Umbilical cord (tissue), 2 donors: ENCODE measurements at places on chromosomes 6 and 20. TPM values are rescaled to one million over a fixed set of nuclear protein-coding genes. Genes with fewer than 3 reads are reported as not detected.
A peak's percentile ranks its signal among the peaks of the same experiment; 100 is the strongest.

GRCh38 chr6:27495386-27496135, 22.7 kb upstream of the ZNF184 start:
- peak; percentile 58 for DNase-seq

DNA sequence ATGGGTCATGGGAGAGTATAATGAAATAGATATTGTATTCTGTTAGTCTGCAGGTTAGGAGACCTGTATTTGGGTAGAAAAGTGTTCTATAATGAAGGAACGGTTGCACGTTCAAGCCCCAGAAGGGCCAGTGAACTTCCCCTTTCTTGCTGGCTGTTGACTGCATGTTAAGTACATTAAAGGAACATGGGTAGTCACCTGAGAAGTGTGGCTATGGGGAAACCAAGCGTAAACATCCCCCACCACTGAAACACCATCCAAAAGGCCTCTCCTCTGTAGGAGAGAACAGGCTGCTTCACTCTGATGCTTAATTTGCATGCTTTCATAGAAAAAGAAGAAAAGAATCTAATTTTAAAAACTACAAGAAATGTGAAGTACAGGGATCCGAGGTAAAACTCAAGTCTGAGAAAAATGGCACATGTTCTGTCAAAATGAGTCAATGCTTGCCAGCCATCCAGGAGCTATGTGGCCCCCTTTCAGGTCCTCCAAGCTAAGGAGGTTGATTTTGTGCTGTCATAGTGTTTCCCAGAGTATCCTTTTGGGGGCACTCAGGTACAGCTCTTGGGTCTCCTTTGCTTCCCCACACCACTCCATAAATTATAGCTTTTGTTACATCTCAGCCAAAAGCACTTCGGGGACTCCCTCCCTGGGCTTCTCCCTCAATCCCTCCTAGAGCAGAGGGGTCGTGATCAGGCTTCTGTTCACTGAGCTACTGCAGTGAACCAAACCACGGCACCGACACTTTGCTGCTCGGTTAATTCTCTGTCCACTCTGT, 283.7 kb upstream of the AGPAT4 start:
- DNase-seq, result no peak

DNA sequence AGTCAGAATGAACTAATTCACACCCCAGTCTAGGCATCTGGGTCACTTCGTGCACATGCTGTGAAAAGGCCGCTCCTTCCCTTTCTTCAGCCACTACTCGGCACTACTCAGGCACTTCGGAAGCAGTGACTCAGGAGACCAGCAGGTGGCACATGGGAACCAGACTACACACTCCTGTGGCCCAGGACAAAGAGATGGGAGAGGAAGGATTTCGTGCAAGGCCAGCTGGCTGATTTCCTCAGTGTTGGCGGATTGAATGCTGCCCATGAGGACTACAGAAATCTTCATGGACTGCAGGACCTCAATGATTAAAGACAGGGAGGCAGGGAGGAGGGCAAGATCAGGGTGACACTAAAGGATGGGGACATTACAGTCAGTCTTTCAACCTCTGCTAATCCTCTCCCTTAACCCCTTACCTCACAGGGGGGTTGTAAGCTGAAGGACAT, 117.8 kb upstream of the SPACA1 start:
- peak; percentile 91 for DNase-seq

- peak; percentile 22 for DNase-seq
These were observed 873.5 kb downstream of the EPHA7 start for GRCh38 chr6:92545861-92546260.

GRCh38 chr20:21031666-21032065, 74.5 kb downstream of the LINC00237 start:
- DNase-seq, result no peak

DNA sequence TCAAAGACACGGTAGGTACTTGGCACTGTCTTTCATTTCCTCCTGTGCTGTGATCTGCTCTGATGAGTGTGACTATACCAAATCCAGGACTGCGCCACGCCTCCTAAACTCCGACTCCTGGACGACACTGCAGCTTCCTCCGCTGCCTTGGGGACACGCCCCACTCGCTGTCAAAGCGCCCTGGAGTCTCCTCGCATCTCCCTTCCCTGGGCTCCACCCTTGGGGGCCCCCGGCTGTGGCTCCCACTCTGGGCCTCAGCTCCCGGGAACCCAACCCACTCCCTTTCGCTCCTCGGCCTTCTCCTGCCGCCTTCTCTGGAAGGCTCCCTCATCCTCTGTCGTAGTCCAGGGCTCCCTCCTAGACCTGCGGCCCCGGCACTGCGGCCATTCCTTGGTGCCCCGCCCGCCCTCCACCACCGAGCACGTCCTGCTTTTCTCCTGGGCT, 61.2 kb downstream of the RSPH3 start:
- peak; percentile 72 for DNase-seq

GRCh38 chr6:83948851-83949250, 84.7 kb upstream of the MRAP2 start:
- DNase-seq, result no peak

DNA sequence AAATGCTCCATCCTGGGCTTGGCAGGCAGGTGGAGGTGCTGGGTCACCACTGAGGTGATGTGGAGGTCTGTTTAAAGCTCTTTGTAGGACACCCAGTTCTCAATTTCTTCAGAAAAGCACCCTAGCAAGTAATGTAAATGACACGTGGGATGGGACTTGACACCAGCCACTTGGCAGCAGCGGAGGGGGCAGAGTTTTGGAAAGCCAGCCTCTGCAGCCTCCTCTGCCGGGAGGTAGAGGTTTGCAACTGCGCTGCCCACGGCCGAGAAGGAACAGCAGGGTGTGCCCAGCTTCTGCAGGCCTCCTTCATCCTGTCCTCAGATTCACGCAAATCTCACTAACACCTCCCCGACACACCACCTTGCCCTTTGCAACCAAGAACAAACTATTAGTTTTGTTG, 77.3 kb downstream of the RAMACL start:
- DNase-seq, result no peak

DNA sequence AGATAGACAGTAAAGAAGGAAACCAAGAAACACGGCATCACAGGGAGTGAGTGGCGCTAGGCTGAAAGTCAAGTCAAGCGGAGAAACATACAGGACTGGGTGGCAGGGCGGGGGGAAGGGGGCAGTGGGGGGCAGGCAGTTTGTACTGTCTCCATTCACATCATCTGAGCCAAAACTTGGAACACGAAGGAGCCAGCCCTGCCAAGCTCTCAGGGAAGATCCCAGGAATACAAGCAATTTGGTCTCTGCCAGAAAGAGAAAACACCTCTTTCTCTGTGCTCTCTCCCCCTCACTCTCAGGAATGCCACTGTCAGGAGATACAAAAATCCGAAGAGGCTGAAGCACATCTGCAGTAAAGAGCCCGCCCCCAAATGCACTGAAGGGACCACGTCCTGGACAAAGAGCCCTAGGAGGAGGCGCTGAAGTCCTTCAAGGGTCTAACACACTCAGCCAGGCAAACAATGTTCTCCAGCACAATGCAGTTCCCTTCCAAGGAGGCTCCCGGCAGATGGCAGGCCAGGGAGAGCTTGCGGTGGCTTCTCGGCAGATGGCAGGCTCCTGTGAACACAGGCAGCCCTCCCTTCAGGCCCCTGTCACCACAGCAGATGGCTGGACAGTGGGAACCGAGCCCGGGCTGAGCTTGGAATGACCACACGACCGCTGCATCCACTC, 90.0 kb downstream of the ATP9A start:
- DNase-seq, result no peak

DNA sequence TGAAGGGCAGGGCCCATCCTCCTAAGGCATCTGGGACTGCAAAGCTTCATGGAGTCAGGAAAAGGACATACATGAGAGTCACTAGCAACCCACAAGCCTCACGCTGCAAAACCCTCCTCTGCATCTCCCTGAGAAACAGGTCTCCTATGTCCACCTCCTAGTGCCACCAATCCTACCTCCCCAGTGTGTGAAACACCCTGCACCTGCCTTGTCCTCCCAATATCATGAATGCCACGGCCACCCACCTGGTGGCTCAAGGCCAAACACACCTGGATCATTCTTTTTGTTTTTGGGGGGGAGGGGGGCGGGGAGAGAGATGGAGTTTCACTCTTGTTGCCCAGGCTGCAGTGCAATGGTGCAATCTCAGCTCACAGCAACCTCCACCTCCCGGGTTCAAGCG, 90.5 kb downstream of the ZMYND8 start:
- no peak for DNase-seq

DNA sequence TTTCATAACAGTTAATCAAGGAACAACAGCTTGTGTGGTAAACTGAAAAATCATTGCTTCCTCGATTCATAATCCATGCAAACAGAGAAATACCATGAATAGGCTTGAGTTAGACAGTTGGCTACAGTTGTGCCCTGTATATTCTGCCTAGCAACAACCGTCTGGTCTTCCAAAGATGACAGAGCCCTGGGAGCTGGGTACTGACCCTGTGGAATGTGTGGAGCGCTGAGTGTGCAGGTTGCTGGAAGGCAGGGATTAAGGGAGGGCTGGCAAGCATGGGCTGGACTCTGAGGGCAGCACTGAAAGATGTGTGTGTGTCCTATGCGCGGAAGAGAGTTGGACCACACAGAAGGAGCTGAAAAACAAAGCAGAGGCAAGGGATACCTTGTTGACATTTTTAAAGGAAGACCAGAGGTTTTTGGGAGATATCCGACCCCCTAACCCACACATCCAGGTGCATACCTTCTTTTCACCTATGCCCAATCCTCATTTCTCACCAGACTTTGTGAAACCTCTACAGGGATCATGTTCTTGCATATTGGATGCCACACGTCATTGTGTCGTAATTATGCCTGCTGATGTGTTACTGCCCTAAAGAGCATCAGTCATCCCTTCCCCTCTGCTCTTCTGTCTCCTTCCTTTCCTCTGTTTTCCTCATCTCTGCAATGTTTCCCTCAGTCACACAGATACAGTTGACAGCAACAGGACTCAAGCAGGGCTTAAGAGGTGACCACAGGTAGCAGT, 58.2 kb upstream of the VGLL2 start:
- no peak for DNase-seq

DNA sequence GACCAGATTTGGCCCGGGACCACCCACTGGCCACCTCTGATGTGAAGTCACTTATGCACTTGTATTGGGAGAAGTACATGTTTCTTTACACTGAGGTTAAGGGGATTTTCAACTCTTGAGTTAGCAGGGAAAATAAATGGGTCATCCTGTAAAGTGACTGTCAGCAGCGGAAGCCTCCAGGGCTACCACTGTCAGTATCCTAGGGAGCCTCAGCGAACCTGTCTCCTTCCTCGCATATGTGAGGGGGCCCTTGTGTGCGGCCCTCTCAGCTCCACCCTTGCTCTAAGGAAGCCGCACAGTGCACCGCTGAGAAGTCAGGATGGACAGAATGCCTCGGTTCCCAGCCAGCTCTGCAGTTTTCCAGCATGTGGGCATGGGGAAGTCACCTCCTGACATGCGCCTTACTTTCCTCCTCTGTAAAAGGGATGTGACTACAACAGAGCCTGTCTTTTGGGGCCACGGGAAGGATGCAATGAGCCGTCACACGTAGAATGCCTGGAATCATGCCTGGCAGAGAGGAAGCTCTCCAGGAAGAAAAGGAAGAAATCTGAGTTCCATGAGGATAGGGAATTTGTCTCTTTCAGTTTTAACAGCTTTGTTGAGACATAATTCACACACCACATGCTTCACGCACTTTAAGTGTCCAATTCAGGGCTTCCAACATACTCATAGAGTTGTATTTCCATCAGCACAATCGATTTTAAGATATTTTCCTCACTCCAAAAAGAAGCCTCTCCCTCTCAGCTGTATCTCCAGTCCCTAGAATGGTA, 115.4 kb downstream of the SYCP2 start:
- DNase-seq, result no peak

GRCh38 chr20:58864346-58864745, 11.8 kb downstream of the GNAS start:
- DNase-seq, result no peak

DNA sequence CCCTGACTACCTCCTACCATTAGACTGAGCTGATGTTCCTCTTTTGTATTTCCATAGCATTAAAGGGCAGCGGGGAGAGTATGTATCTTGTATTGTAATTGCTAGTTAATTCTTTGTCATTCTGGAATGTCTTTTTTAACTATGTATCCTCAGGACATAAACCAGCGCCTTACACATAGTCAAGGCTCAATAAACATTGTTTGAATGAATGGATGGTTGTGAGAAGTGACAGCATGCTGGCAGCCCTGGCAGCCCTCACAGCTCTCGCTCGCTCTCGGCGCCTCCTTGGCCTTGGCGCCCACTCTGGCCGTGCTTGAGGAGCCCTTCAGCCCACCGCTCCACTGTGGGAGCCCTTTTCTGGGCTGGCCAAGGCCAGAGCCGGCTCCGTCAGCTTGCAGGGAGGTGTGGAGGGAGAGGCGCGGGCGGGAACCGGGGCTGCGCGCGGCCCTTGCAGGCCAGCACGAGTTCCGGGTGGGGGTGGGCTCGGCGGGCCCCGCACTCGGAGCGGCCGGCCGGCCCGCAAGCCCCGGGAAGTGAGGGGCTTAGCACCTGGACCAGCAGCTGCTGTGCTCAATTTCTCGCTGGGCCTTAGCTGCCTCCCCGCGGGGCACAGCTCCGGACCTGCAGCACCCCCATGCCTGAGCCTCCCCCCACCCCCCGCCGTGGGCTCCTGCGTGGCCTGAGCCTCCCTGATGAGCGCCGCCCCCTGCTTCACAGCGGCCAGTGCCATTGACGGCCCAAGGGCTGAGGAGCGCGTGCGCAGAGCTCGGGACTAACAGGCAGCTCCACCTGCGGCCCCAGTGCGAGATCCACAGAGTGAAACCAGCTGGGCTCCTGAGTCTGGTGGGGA, 93.1 kb downstream of the RNF182 start:
- DNase-seq, result no peak

- DNase-seq, result no peak
These were observed 20.0 kb downstream of the ZNF341 start for GRCh38 chr20:33751775-33752174.

- DNase-seq, result no peak
These were observed 148.8 kb upstream of the PROKR2 start for GRCh38 chr20:5465604-5465927.

DNA sequence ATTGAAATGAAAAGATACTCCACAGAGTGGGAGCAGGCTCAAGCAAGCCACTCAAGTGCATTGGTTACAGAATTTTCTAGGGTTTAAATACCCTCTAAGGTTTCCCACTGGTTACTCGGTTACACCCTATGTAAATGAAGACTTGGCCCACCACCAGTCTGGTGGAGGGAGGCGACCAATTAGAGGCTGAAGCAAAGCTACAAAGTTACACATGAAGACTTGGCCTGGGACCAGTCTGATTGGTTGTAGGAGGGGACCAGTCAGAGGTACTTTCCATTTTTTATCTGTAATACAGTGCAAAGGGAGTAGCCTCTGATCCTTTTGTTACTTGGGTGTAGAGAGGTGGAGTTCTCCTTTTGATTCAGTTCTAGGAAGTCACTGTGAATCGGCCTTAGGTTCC, 7.6 kb downstream of the SRSF12 start:
- no peak for DNase-seq

The AVP gene
- not detected for total RNA-seq

The PI16 gene
- total RNA-seq, result 16.1 TPM

The CDH4 gene
- total RNA-seq, result 0.48 TPM

The TREM1 gene
- total RNA-seq, result 1.7 TPM

The FAM135A gene
- total RNA-seq, result 84.0 TPM

The LHFPL5 gene
- 0.24 TPM for total RNA-seq

The ANGPT4 gene
- total RNA-seq, result 0.24 TPM

The PSMG4 gene
- total RNA-seq, result 34.9 TPM

The FAM184A gene
- 8.7 TPM for total RNA-seq

The MYB gene
- 0.72 TPM for total RNA-seq

The ULBP2 gene
- 3.6 TPM for total RNA-seq

The DNAH8 gene
- 0.24 TPM for total RNA-seq

The RNF217 gene
- total RNA-seq, result 113 TPM

The PGC gene
- 0.96 TPM for total RNA-seq

The GGTLC1 gene
- total RNA-seq, result not detected
